Effector CD8-positive, alpha-beta T cell (primary cell): ENCODE measurements at places on chromosomes 1 and 21.

GRCh38 chr1:182649041-182649440 lies 35.3 kb downstream of the RGS8 start:
- no peak for DNase-seq

- DNase-seq = no peak
Measured at GRCh38 chr1:179550746-179551682, 24.7 kb downstream of the NPHS2 start.

DNA sequence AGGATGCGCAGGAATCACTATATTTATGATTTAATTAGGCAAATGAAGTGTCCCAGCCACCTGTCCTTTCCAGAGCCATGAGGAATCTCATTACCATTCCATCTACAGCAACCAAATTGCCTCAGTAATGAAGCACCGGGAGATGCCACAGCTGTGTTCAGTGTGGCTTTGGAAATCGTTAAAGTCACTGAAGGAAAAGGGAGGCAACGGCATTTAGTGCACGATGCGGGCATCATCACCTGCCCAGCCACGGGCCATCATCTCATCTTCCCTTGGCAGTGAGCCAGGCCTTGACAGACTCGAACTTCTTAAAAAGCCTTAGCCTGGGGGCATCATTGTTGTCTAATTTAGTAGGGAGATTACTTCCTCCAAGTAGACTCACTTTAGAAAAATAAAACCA lies 67.8 kb downstream of the CNIH3 start:
- no peak for DNase-seq

DNA sequence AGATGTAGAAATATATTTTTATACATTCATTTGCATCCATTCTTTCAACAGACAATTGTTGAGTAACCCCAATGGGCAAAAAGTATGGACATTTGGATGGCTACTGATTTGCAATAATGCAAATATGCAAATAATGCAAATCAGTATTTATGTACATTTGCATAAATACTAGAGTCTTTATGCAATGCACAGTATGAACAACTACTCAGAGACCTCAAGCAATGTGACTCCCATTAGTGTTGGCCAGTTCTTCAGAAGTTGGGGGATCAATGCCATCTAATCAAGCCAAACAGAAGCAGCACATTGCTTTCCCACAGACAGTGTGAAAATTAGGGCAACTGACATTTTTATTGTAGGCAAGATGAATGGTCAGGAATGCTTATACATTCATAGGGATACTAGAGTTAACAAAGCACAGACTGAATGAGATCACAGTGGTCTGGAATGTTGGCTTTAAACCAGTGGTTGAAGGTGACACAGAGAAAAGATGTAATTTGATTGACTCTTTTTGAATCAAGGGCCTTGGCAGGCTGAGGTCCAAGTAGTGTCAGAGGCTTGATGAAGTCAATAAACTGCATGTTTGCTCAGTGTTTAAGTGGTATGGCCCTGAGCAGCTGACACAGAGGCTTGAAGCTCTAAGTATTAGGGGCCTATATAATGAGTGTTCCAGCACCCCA lies 256.6 kb downstream of the CTH start:
- no peak for DNase-seq

GRCh38 chr1:238252033-238252802 lies 361.5 kb upstream of the ZP4 start:
- DNase-seq = no peak

GRCh38 chr1:80582980-80583379 lies 1217.8 kb upstream of the ADGRL2 start:
- no peak for DNase-seq

GRCh38 chr21:46217511-46218196 lies 10.9 kb downstream of the LSS start:
- DNase-seq = no peak

- no peak for DNase-seq
Measured at GRCh38 chr1:89971600-89971999, 23.3 kb upstream of the ZNF326 start.

- no peak for DNase-seq
Measured at GRCh38 chr1:5343256-5344020, 648.8 kb downstream of the NPHP4 start.

- DNase-seq = no peak
Measured at GRCh38 chr1:56169856-56170255, 409.5 kb downstream of the PLPP3 start.
